BJ (cell line): ENCODE measurements at places on chromosomes 6 and 20. TPM values are rescaled to one million over a fixed set of nuclear protein-coding genes. Genes with fewer than 3 reads are reported as not detected.

The TGM3 gene
- polyA plus RNA-seq, result not detected in 2 replicates

The SEL1L2 gene
- 0.38 and 0.86 TPM in 2 replicates for polyA plus RNA-seq

The VWA7 gene
- polyA plus RNA-seq, result 0.16 and 0.29 TPM in 2 replicates

The MCHR2 gene
- 0.05 TPM in 1 of 2 replicates, not detected in the other for polyA plus RNA-seq

GRCh38 chr20:1644101-1644962 lies 13.2 kb downstream of the SIRPG start:
- no peak for DNase-seq

DNA sequence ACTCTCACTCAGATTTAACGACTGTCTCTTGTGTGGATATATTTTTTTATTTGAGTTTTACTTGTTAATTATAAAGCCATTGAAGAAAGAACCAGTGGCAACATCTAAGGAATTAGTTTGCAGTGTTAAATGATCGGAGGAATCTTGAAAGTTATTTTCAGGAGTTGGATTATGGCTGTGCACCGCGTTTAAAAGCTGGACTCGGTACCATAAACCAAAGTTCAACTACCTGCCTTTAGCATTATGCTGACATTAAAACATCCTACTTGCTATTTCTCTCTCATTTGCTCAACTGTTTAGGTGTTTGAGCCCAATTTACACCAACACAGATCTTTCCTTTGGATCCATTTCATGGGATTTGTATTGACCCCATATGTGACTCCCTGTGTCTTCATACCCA lies 289.4 kb upstream of the SASH1 start:
- no peak for DNase-seq

- no peak for DNase-seq
These were observed 17.1 kb downstream of the IFNGR1 start for GRCh38 chr6:137202078-137202477.

DNA sequence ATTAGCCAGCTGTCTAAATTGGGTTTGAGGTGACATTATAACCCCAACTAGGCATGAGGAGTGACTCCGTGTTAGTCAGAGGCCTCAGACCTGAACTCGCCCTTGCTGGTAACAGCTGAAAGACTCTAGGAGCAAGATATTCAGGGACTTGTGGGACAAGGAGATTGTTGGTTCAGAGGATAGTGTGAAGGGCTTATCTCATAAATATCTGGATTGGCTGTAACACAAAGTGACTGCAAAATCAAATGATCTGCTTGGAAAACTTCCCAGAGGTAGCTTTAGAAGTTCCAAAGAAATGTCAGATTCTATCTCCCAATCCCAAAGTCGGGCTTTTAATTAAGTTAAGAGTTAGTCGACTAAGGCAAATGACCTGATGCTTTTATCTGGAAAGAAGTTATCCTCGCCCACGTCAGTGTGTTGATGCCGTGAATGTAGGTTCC lies 72.4 kb downstream of the TULP4 start:
- no peak for DNase-seq

DNA sequence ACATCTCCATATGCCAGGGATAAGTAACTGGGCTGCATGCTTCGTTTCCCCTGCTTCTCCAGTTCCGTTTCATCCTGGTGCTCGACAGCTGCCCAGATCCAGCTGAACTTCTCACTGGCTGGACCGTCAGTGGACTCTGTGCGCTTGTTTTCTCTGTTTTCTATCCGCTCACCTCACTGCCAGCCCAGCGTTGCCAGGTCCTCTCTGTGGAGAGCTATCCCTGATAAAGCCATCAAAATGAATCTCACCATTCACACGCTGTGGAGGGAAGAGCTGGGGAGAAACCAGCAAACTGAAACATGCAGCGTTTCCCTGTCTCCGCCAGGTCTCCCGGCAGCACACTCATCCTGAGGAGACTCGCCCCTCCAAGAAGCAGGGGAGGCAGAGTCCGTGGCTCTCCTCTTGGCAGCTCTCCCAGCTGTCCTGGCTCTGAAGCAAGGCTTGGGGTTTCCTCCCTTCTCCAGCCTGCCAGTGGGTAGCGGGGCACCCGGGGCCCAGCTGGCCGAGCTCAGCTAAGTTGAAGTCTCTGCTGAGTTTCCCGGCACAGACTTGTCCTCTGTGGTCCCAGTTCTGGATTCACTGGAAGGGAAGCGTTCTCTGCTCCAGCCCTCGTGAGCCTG lies 160.9 kb downstream of the DTNBP1 start:
- no peak for DNase-seq

GRCh38 chr6:143195349-143195845 lies 134.7 kb downstream of the AIG1 start:
- DNase-seq, result no peak

DNA sequence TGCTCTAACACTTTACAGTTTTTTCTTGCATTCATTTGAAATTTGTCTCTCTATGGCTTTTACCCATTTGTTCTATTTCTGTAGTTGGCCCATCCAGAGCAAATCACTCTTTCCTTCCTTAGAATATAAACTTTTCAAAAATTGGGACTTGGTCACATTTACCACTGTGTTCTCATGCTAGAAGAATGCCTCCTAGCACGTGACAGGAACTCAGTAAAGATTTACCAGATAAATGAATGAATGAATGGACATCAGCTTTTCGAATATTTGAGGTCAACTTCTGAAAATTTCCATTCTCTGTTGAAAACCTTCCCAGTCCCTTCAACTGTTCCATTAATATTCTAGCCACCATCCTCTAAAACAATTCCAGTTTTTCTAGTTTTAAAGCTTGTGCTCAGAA lies 294.5 kb downstream of the CD83 start:
- peak; percentile 26 for DNase-seq

GRCh38 chr6:24738741-24739140 lies 19.8 kb upstream of the C6orf62 start:
- no peak for DNase-seq
